Lower lobe of right lung (tissue), 2 donors: ENCODE measurements at places on chromosomes 3 and 15. TPM values are rescaled to one million over a fixed set of nuclear protein-coding genes. Genes with fewer than 3 reads are reported as not detected.

Gene NXPE3
- total RNA-seq, result 22.0 TPM

DNA sequence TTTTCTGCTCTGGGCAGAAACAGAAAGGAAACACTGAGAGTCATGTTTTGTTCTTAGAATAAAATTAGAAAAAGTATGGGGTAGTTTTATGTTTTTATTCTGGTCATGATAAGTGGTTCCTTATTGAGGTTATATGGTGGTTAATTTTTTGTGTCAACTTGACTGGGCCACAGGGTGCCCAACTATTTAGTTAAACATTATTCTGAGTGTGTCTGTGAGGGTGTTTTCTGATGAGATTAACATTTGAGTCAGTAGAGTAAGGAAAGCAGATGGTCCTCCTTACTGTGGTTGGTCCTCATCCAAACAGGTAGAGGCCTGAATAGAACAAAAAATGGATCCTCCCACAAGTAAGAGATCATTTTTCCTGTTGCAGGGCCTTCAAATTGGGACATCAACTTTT, 98.9 kb downstream of the C3orf38 start:
- DNase-seq, result no peak

- no peak for DNase-seq
Observed at GRCh38 chr3:138479438-138479863, 45.0 kb downstream of the ESYT3 start.

- no peak for DNase-seq
Observed at GRCh38 chr3:39569095-39569494, 101.6 kb downstream of the MOBP start.

DNA sequence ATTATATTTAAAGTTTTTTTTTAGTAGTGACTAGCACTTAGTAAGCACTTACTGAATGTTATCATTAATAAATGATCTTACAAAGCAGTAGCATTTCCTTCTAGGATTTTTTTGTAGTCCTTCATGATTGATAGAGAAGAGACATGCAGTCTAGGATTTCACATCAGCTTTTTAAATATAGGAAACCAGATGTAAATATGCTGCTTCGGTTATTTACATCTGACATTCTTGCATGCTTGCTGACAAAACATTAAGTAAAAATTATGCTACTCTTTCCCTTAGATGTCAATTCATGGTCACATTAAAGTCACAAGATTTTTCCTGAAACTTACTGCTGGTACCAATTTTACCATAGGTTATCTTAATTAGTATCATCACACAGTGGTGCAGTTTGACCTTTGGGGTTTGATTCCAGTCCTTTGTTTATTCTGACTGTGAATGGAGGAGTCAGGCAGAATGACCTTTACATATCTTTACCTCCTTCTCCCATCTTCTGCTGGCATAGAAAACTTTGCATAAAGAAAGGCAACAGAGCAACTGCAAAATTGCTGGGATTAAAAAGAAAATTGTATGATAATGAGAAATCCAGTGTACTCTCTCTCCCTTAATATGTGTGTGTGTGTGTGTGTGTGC, 286.5 kb downstream of the LPP start:
- no peak for DNase-seq

Gene TMC3
- not detected for total RNA-seq

Gene PRR20G
- total RNA-seq, result not detected

Gene RTP3
- not detected for total RNA-seq

- DNase-seq, result no peak
Observed at GRCh38 chr3:32177702-32178198, 60.7 kb upstream of the CMTM8 start.

Gene SAMMSON
- total RNA-seq, result not detected

GRCh38 chr3:130084436-130084980, 2.9 kb downstream of the ALG1L2 start:
- no peak for DNase-seq

DNA sequence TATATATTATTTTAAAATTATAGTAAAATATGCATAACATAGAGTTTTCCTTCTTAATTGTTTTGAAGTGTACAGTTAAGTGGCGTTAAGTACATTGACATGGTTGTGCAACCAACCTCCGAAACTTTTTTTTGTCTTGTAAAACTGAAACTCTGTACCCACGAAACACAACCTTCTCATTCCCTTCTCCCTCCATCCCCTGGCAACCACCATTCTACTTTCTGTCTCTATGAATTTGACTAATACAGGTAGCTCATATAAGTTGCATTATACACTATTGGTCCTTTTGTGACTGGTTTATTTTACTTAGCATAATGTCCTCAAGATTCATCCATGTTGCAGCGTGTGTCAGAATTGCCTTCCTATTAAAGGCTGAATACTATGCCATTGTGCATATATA, 179.4 kb downstream of the SATB1 start:
- DNase-seq, result no peak
